Stimulated activated CD8-positive, alpha-beta memory T cell treated with anti-CD3 and anti-CD28 coated beads, Interleukin-4, amount 100 ng/mL, for 1 hour (primary cell): ENCODE measurements at places on chromosomes 4 and X.

GRCh38 chrX:71222929-71223328 is at the start of gene GJB1:
Gene GJB1 (plus strand): TSS chrX:71223224. CDS start chrX:71223708, 484 bp downstream.
- no peak for DNase-seq

GRCh38 chrX:31629195-31629594 is 557.4 kb upstream of the FTHL17 start:
- no peak for DNase-seq

- DNase-seq = no peak
These were observed 768.3 kb downstream of the RAPGEF2 start for GRCh38 chr4:159871141-159871540.

- DNase-seq = no peak
These were observed 187.8 kb upstream of the MBNL3 start for GRCh38 chrX:132676561-132677186.

GRCh38 chrX:20461002-20461401 is 194.3 kb upstream of the RPS6KA3 start:
- no peak for DNase-seq

DNA sequence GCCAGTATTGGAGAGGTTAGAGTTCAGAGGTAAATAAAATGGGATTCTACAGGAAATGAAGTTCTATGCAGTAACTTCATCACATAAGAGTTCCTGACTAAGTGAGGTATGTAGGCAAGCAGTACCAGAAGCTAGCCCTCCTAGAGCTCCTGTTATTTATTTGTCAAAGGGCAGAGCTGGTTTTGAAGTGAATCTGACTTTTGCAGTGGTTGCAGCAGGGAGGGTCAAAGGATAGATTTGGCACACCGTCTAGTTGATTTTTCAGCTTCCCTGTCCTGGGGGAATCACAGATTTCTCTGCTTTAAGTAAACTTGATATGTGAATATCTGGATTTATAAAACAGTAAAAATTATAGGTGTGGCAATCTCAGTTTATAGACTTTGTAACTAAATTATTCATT is 130.7 kb downstream of the IL1RAPL2 start:
- no peak for DNase-seq

DNA sequence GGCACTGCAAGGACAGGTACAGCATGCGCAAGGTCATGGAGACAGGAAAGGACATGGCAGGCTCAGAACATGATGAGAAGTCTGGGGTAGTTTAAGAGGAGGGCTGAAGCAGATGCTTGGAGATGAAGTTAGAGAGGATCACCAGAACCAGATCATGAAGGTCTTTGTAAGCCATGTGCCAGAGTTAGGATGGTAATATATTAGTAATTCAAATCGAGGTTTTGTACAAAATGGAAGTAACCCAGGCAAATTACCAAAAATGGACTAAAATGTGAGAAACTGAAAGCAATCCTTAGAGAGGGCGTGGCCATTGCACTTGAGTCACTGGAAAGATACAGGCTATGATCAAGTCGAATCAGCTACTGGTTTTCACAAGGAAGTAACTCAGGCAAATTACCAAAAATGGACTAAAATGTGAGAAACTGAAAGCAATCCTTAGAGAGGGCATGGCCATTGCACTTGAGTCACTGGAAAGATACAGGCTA is 13.5 kb downstream of the RXFP1 start:
- DNase-seq = no peak

GRCh38 chrX:68307769-68308168 is 125.5 kb downstream of the OPHN1 start:
- DNase-seq = no peak

DNA sequence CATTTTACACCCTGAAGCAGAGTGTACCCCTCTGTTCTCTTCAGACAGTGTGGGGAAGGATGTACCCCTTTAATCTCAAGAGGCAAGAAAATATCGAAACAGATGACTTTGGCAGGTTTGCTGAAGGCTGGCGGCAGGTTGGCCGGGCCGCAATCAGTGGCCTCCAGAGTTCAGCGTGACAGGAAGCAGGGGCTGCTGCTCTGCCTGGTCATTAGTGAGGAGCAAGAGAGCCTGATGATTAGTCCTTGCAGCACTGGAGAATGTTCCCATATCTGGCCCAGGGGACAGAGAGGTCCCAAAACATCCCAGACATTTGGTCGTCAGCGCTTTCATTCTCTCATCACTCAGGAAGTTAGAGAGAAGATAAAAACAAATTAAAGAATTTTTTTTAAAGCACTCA is 352.8 kb downstream of the SPRY1 start:
- DNase-seq = no peak

GRCh38 chr4:6560416-6561172 is 14.4 kb upstream of the MAN2B2 start:
- DNase-seq = no peak

DNA sequence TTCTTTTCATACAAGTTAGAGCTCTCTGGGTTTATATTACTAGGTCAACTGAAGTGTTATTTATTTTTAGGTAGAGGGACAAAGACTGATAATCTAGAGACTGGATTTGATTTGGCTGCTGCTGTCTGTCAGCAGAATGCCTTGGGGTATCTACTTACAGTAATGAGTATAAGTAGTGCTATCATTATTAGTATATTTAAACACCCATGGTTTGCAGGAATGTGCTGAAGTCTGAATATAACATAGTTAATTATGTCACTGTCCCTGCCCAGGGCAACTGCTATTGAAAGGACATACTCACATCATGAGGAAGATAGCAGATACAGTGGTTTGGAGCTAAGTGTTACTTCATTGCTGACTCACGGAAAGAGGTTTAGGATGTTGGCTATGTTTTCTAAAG is 76.2 kb downstream of the PRRG1 start:
- DNase-seq = no peak

GRCh38 chr4:97761445-97762114 is 381.7 kb downstream of the STPG2 start:
- DNase-seq = no peak

- DNase-seq = no peak
These were observed 120.1 kb downstream of the MANBA start for GRCh38 chr4:102640669-102641068.

DNA sequence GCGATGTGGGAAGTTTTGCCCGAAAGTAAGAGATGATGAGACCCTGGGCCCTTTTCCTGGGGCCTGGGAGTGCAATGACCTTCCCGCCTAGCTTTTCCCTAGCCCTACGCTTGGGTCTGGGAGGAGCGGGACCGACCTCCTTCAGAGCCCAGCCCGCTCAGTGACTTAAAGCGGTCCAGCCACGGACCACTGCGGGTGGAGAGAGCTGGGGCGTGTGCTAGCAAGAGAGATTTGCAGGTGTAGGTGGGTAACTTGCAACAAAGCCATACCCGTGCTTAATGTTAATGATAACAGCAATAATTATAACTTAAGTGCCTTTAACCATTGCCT is 503 bp upstream of the PDE5A start:
- no peak for DNase-seq

- no peak for DNase-seq
These were observed 1.2 kb downstream of the TMSB4X start for GRCh38 chrX:12975991-12976558.

GRCh38 chr4:149951152-149951900 is 126.9 kb upstream of the DCLK2 start:
- no peak for DNase-seq

DNA sequence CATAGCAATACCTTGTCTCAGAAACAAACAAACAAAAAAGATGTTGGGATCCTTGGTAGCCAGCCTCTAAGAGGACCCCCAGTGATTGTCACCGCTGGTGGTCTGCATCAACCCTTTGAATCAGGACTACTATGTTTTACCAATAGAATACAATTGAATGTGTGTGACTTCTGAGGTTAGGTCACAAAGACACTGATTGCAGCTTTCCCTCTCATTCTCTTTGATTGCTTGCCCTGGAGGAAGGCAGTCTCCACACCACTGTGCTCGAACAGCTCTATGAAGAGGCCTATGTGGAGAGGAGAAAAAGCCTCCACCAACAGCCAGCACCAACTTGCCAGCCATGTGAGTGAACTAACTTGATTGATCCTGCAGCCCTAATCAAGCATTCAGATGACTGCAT is 2.8 kb upstream of the SMIM14 start:
- no peak for DNase-seq

GRCh38 chr4:12712648-12713339 is 771.3 kb downstream of the RAB28 start:
- DNase-seq = no peak

DNA sequence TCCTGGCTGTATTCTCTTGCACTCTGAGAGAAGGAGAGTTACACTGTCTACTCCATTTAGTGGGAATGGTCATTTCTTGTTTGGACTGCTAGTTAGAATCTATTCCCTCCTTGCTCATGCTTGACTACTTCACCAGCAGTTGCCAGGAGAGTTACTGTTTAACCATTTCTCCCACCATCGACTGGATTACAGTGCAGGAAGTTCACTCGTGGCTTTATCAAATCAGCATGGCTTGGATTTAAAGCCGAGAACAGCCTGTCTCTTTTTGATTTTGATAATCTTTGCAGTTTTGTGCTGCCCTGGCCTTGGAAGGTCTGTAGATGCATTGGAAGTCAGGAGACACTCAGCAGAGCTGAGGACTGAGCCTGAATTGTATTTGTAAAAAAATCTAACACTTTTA is 3.2 kb downstream of the GBA3 start:
- DNase-seq = no peak

- DNase-seq = no peak
These were observed 1317.0 kb downstream of the STIM2 start for GRCh38 chr4:28177641-28178040.

DNA sequence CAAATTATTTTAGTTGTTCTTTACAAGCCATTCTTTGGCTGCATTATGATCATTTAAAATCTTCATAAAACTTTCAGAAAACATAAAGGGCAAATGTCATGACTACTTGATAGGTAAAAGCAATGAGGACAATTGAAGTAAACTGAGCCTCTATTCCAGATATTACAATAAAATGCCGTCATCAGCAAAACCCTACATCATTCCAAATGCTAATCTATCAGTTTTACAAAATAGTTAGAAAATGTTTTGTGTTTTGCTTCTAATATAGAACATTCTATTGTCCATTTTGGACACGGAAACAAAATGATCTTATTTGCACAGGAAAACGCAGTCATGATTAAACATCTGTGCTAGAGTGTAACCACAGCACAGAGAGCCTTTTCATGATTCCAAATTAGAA is 1330.6 kb upstream of the ADGRL3 start:
- DNase-seq = no peak

- DNase-seq = no peak
These were observed 1.4 kb downstream of the FGF13 start for GRCh38 chrX:138709886-138710791.

DNA sequence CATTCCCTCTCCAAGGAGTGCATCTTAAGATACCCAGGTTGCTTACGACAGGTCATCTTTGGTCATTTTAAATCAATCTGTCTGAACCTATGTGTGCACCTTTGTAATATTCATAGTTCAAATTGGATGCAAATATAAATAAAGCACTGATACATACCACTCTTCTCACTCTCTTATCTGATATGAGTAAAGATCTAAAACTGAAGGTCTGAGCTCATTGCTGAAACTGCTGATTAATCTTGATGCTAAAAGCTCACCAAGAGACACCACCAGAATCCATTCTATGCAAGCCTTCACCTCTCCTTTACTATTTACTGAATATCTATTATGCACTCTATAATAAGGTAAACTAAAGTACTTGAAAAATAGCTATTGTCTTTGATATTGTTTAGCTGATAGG is 16.6 kb downstream of the HSD17B13 start:
- no peak for DNase-seq

- DNase-seq = no peak
These were observed 8.0 kb downstream of the SLIT2 start for GRCh38 chr4:20259707-20260106.

DNA sequence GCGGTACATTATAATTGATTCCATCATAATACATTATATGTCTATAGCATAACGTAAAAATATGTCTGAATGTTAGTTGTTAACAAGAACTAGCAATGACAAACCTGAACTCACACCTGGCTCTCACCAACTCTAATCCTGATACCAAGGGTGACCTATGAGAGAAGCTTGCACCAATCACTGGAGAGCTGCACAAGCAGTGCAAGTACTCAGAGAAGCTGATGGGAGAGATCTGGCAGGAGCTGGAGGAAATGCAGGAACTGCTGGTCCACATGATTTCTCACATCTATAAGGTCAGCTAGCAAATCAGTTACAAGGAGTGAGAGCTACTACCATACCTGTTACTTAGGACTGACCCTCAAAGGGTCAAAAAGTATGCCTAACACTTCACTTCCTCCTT is 74.8 kb downstream of the RAB28 start:
- DNase-seq = no peak
